GM23338 (cell line): ENCODE measurements at places on chromosomes 2 and 18. TPM values are rescaled to one million over a fixed set of nuclear protein-coding genes. Genes with fewer than 3 reads are reported as not detected.
A peak's percentile ranks its signal among the peaks of the same experiment; 100 is the strongest.

DNA sequence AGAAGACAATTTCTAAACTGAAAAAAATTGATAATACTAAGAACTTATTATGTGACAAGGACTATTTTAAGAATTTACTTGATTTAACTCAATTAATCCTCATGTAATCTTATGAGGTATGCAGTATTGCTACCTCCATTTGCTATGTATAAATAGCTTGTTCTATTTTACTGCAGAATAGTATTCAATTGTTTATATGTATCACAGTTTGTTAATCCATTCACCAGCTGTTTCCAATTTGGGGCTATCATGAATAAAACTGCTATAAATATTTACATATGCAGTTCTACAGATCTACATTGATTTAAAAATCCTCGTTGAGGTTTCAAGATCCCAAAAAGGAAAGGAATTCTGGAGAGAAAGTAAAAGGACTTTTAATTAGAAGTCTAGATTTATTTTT, 54.8 kb upstream of the DOCK10 start:
- H3K4me3 ChIP-seq, result no peak overlapping the region
- 0 out of 2 replicates have a peak, but pooled peaks cover 7% of the 10 kb centered on the region for H3K4me1 ChIP-seq
- no peak overlapping the region for H3K27ac ChIP-seq
- no peak for DNase-seq
- H3K36me3 ChIP-seq, result no peaks in the 10 kb centered on the region
- H3K27me3 ChIP-seq, result no peaks in the 10 kb centered on the region

GRCh38 chr2:218063486-218063885, 5.6 kb upstream of the RUFY4 start:
- no peak overlapping the region for H3K4me3 ChIP-seq
- H3K4me1 ChIP-seq, result no peaks in the 10 kb centered on the region
- no peaks in the 10 kb centered on the region for H3K27me3 ChIP-seq
- no peak for DNase-seq
- H3K27ac ChIP-seq, result no peak overlapping the region

GRCh38 chr2:65331336-65332025, 100.9 kb downstream of the SPRED2 start:
- H3K4me1 ChIP-seq, result no peaks in the 10 kb centered on the region
- no peaks in the 10 kb centered on the region for H3K27me3 ChIP-seq
- no peak overlapping the region for H3K27ac ChIP-seq
- H3K36me3 ChIP-seq, result no peaks in the 10 kb centered on the region; the same call in 1 of the 2 replicates

DNA sequence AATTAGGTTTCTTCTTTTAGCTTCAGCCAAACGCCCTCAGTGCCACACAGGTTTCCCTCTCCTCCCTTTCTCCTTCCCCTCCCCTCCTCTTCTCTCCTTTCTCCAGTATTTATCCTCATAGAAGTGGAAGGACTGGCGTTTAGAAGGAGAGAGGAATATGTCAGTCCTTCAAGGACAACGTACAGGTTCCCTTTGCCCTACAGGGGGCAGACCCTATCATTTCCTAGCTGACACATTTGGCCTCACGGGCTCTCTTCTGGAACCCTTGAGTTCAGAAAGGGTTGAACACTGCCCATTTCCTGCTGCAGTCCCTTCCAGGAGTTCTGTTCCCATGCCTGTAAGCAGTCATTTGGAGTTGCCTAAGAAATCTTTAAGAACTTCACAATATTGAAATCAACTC, 46.1 kb downstream of the CDCA7 start:
- H3K4me3 ChIP-seq, result no peak overlapping the region
- H3K27ac ChIP-seq, result no peak overlapping the region
- H3K4me1 ChIP-seq, result peaks cover 30% of the 10 kb centered on the region
- peak; percentile 67 for DNase-seq
- H3K27me3 ChIP-seq, result no peaks in the 10 kb centered on the region; the same call in 1 of the 2 replicates

DNA sequence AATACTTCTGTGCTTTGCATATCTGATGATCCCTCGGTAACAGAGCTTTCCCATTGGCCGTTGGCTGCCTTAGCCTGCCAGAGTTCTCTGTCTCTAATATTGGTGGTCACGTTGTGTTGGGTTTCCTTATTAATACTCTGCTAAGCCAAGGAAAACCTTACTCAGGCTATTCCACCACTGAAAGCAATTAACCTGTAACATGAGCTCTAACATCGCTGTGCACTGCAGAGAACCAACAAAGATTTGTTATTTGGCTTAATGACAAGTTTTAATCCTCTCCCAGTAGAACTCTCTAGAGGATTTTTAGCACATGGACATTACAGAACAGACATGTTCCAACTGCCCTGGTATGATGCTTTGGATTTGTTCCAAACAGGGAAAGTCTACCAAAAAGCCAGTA, 825.9 kb upstream of the POU3F3 start:
- DNase-seq, result no peak
- no peaks in the 10 kb centered on the region for H3K27me3 ChIP-seq
- H3K27ac ChIP-seq, result no peak overlapping the region
- no peaks in the 10 kb centered on the region for H3K36me3 ChIP-seq

DNA sequence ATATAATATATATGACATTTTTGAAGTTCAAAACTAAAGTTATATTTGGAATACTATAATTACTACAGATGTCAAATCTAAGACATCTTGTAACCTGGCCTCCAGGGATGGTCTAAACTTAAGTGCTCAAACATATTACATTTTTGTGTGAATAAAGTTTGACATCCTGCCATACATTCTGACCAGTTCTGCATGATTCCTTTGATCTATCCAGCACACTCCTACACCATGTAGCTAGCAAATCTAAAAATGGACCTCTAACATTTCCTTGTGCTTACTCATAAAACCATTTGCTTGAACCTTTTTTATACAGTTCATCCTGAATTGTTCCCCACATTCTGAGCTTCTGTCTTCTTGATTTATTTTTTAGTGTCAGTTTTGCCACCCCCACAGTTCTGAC, 294.3 kb upstream of the ZNF804A start:
- no peaks in the 10 kb centered on the region for H3K27me3 ChIP-seq
- H3K36me3 ChIP-seq, result no peaks in the 10 kb centered on the region
- no peak overlapping the region for H3K4me3 ChIP-seq
- no peaks in the 10 kb centered on the region for H3K4me1 ChIP-seq
- DNase-seq, result no peak
- H3K27ac ChIP-seq, result no peak overlapping the region

DNA sequence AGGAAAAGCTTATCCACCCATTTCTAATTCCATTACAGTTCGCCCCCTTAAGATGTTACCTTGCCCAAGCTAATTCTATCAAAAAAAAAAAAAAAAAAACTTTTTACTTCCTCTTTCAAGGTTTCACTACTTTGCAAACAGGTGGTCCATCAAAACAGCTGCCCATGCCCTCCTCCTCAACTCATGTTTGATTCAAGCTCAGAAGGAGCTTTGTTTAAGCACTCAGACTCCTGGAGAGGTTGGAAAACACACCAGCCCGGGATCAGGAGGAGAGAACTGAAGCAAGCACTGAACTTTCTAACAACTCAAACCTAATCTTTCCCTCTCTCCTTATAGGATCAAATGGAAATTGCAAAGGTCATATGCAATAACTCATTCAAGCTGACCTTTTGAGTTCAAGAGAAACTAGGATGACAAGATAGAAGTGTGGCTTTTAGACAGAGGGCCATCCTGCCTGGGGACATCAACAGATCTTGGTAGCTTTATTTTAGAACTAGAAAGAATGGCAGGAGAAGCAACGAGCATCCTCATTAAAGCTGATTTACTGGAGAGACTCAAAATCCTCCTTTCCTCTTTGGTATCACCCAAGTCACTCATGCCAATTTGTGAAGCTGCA, 28.3 kb upstream of the FZD7 start:
- no peak overlapping the region for H3K4me3 ChIP-seq
- no peak overlapping the region for H3K27ac ChIP-seq
- H3K4me1 ChIP-seq, result peaks cover 15% of the 10 kb centered on the region
- no peak for DNase-seq

GRCh38 chr2:69979902-69980807, 18.7 kb upstream of the ASPRV1 start:
- DNase-seq, result no peak
- H3K4me1 ChIP-seq, result no peaks in the 10 kb centered on the region
- H3K4me3 ChIP-seq, result no peak overlapping the region
- H3K36me3 ChIP-seq, result no peaks in the 10 kb centered on the region

DNA sequence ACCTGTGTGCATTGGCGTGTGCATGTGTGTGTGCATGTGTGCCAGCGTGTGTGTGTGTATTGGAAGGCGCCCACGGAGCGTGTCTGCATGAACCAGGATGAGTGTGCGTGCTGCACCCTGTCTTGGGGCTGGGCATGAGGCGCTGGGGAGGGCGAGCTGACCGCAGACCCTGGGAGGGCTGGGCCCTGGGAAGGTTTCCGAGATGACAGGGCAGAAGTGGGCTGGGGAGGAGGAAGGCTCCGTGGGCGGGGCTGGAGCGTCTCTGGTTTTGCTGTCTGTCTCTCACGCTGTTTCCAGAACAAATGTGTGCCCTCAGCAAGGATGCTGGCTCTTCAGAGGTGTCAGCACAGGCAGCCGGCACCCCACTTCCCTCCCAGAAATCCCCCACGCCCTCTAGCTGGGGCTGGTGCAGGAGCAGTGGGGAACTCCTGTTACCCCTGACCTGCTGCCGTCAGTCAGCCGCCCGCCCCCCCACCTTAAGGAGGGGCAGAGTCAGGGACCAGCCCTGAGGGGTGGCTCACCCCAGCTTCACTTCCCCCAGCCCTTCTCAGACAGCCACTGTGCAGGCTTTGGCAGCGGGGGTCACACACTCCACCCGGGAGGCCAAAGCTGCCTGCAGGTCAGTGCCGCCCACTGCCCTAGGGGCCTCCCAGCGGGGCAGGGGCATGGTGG, at the start of gene GPR35:
GPR35 (plus strand) TSS at position 531 of the 672 bp plus-strand sequence. CDS start 4,473 bp downstream, outside the sequence.
- H3K4me1 ChIP-seq, result no peaks in the 10 kb centered on the region
- H3K36me3 ChIP-seq, result no peaks in the 10 kb centered on the region
- H3K27ac ChIP-seq, result no peak within 1 kb of the TSS
- no peak within 1 kb of the TSS for H3K4me3 ChIP-seq

- no peaks in the 10 kb centered on the region for H3K4me1 ChIP-seq
- no peak for DNase-seq
These were observed 248.4 kb downstream of the PID1 start for GRCh38 chr2:229022652-229023051.

DNA sequence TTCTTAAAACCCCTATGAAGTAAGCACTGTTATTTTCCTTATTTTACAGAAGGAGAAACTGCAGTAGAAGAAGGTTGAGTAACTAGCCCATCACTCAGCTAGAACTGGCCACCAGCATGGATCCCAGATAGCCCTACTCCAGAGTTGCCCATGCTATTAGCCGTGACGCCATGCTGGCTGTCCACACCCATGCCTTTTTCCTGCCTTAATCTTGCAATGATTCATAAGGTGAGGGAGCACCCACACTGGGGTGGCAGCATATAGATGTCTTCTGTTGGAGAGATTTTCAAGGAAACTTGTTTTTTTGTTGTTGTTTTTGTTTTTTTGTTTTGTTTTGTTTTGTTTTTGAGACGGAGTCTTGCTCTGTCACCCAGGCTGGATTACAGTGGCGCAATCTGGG, 204.1 kb upstream of the HAAO start:
- no peak overlapping the region for H3K4me3 ChIP-seq
- H3K27ac ChIP-seq, result no peak overlapping the region
- no peaks in the 10 kb centered on the region for H3K4me1 ChIP-seq
- DNase-seq, result no peak
- no peaks in the 10 kb centered on the region for H3K36me3 ChIP-seq

GRCh38 chr2:43511199-43511598, 84.6 kb downstream of the THADA start:
- H3K27ac ChIP-seq, result no peak overlapping the region
- H3K27me3 ChIP-seq, result no peaks in the 10 kb centered on the region
- no peaks in the 10 kb centered on the region for H3K36me3 ChIP-seq
- H3K4me3 ChIP-seq, result no peak overlapping the region
- H3K4me1 ChIP-seq, result no peaks in the 10 kb centered on the region
- DNase-seq, result no peak

DNA sequence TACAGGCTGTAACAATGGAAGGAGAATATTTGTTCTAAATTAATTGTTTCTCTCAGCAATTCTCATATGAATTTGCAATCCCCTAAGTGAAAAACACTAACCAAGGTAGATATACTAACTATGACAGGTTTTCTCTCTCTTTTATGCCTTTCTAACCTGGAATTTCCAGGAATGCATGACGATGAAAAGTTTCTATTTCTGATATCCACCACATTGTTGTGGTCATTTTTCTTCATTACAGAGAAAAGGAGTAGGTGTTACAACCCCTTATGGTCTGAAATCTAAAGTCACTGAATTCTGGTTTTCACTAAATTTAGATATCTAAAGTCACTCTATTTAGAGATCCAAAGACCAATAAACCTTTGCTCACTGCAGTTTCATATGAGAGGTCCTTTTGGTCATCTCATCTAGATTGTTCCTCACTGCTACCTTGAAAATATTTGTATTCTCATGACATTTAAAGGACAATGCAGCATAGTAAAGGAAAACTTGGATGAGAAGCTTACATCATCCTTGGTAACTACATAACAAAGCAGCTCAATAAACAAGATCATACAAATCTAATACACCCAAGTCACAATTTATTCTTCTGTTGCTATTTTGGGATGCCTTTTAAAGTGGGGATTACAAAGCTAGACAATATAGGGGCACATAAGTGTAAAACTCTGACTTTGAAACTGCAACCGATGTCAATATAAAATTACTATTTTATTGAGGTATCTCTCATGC, 85.8 kb downstream of the TCF4 start:
- H3K4me3 ChIP-seq, result 0 out of 2 replicates have a peak overlapping the region, but pooled peaks have one; percentile 26
- no peaks in the 10 kb centered on the region for H3K27me3 ChIP-seq
- no peaks in the 10 kb centered on the region for H3K36me3 ChIP-seq
- no peak for DNase-seq

GRCh38 chr18:57050310-57050949, 96.5 kb upstream of the BOD1L2 start:
- H3K27me3 ChIP-seq, result no peaks in the 10 kb centered on the region
- H3K4me1 ChIP-seq, result no peaks in the 10 kb centered on the region
- no peak overlapping the region for H3K27ac ChIP-seq
- H3K36me3 ChIP-seq, result peaks cover 8% of the 10 kb centered on the region; the same call in 1 of the 2 replicates
- DNase-seq, result no peak

- no peak overlapping the region for H3K27ac ChIP-seq
- H3K4me1 ChIP-seq, result peaks cover 19% of the 10 kb centered on the region; the same call in 1 of the 2 replicates
- H3K36me3 ChIP-seq, result no peaks in the 10 kb centered on the region
- DNase-seq, result no peak
- no peak overlapping the region for H3K4me3 ChIP-seq
These were observed 75.5 kb upstream of the TAF1B start for GRCh38 chr2:9767656-9768281.

The FAM110C gene
- total RNA-seq, result 20.9 and 24.8 TPM in 2 replicates

The RTKN gene
- total RNA-seq, result 42.8 and 50.0 TPM in 2 replicates

The REG3A gene
- not detected in 2 replicates for total RNA-seq

The CNTNAP5 gene
- total RNA-seq, result 0.08 and 0.49 TPM in 2 replicates

The ZNF385B gene
- total RNA-seq, result 1.4 and 1.5 TPM in 2 replicates

The GRB14 gene
- 11.3 and 16.0 TPM in 2 replicates for total RNA-seq
